ENCODE measurements at places on chromosomes 4 and X. TPM values are rescaled to one million over a fixed set of nuclear protein-coding genes. Genes with fewer than 3 reads are reported as not detected.

GRCh38 chr4:533318-534100 lies 34.5 kb downstream of the PIGG start:
- DNase-seq = no peak

DNA sequence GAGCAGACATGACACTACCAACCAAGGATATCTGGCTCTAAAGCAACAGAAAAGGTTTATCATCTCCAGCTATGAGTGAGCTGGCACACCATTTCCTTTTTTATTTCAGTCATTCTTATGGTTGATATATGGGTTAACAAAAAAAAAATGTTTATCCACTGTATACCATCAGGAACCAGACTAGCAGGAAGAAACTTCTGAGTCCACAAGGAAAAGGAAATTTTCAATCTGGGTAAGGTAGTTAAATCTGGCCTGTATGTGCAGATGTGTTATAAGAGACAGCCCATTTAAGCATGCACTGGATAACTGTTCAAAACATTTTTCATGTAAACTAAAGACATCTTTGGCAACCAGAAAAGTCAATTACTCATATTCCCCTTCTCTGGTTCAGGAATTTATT lies 35.0 kb downstream of the AMMECR1 start:
- no peak for DNase-seq

GRCh38 chr4:101540336-101540735 lies 193.0 kb upstream of the PPP3CA start:
- DNase-seq = no peak

- no peak for DNase-seq
Observed at GRCh38 chrX:134418317-134419113, 41.5 kb upstream of the HPRT1 start.

The GAGE12H gene
- not detected for total RNA-seq

The GSX2 gene
- not detected for total RNA-seq

The PF4V1 gene
- not detected for total RNA-seq

DNA sequence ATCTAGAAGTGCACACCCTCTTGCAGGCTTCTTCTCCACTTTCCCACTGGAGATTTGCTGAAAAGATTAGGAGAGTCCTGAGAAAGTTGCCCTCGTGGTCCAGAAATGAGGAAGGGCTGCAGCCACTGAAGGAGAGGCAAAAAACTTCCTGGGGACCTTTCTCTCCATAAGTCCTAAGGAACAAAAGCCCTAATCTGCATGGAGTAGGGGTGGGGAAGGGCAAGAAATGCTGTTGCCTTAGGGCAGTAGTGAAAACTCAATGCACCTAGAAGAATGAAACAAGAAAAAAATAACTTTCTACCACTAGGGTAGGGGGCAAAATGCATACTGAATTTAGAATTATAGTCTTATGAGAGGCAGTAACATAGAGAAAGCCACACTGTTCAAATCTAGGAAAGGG lies 1408.8 kb downstream of the PCDH19 start:
- DNase-seq = no peak

DNA sequence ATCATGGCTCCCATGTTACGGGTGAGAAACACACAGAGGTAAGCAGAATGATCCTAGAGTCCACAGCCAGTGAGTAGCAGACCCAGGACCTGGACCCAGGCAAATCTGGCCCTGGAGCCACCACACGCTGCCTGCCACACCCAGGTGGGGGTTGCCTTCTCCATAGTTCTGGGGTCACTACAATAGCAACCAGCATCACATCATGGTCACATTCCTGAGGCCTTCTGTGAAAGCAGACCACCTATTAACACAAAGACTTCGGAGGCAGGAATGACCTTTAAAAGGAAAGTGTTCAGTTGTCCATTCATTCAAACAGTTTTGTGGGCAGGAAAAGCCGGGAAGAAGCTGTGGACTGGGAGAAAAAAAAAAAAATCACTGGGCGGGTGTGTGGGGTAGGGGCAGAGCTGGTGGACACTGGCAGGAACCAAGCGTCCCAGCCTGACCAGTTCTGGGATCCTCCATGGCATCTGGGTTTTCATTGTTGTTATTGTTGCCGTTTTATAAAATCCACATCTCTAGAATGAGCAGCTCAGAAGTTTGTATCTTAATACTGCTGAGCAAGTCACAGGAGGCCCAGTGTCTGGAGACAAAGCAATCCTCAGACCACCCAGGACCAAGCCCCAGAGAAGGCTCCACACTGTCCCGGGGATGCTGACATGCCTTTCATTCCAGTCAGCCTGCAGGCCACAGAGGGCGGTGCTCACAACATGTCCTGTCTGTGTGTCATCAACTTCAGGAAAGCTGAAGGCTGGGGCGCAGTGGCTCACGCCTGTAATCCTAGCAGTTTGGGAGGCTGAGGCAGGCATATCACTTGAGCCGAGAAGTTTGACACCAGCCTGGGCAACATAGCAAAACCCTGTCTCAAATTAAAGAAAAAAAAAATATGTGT lies 67.0 kb downstream of the SEL1L3 start:
- peak; percentile 28 for DNase-seq

The EDNRA gene
- total RNA-seq = 11.7 TPM

DNA sequence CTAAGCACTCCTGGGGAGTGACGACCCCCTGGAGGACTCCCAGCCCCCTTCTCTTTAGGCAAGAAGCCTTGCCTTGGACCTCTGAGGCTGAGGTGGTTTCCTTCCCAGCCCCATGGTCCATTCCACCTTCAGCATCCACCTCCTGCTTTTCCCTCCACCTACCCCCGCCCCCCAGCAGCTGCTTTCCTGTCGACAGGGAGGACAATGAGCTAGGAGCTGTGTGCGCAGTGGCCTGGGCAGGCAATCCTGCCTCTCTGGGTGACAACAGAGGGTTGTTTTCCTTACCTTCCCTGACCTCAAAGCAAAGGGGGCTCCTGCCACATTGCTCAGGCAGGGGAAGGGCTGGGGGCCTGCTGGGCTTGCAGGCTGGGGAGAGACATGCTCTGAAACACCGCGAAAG lies 123.5 kb downstream of the BCOR start:
- DNase-seq = no peak

DNA sequence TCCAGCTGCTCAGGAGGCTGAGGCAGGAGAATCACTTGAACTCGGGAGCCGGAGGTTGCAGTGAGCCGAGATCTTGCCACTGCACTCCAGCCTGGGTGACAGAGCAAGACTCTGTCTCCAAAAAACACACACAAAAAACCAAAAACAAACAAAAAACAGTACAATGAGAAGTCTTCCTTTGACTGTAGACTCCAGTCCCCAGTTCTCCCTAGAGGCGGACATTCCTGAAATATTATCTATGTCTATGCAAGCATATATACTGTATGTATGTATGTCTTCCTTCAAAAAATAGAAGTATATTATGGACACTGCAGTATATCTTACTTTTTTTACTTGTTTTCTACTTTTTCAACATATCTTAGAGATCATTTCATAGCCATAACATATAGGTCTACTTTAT lies 10.2 kb upstream of the FGF2 start:
- DNase-seq = no peak

Measured in kidney epithelial cell (primary cell).